ENCODE measurements at places on chromosomes 5 and 9.

DNA sequence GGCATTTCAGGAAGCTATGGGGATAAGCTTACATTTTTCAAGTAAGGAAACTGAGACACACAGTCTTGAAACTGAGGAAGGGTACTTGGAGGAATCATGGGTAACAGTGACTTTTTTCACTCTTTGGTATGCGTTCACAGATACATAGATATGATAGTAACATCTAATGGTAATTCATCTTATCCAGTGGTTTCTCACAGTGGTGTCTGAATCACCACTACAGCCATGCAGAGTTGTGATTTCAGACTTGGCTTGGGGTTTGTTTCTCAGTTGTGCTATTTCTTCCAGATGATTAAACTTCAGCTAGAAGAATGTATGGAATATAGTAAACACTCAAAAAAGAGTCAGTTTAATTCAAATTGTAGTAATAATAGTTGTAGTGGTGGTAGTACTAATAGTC lies 239.1 kb upstream of the NUDT12 start:
- no peak for DNase-seq

DNA sequence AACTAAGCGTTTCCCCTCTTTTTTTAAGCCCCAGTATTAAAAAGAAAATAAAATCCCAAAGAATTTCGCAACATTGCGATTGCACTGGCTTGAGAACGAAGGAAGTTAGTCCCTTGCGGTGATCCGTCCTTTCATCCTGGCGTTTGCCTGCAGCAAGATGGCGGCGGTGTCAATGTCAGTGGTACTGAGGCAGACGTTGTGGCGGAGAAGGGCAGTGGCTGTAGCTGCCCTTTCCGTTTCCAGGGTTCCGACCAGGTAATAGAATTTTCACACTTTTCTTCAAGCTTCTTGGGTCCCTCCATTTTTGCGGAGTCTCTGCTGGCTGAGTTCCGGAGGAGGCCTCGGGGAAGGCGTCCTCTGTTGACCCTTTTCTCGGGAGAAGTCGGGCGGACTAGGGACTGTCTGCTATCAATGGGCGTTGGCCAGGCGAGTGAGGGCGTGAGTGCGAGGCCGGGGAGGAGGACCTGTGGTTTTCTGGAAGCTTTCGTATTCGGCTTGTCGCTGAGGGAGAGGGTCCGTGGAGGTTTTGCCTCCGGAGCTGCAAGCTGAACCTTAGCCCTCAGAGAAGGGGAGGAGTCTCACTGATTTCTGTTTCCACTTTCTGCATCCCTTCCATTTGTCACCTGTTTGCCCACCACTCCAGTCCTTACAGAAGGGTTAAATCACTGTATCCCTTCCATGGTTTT lies at the start of gene NDUFS4:
TSS of gene NDUFS4 (plus strand) at position 134 of the 686 bp plus-strand sequence. CDS start at position 158, 24 bp downstream.
- peak; percentile 92 for DNase-seq

- DNase-seq = no peak
These were observed 119.7 kb upstream of the RUSC2 start for GRCh38 chr9:35370241-35370640.

GRCh38 chr5:176542135-176542595 lies 5.0 kb upstream of the RNF44 start:
- DNase-seq = no peak

DNA sequence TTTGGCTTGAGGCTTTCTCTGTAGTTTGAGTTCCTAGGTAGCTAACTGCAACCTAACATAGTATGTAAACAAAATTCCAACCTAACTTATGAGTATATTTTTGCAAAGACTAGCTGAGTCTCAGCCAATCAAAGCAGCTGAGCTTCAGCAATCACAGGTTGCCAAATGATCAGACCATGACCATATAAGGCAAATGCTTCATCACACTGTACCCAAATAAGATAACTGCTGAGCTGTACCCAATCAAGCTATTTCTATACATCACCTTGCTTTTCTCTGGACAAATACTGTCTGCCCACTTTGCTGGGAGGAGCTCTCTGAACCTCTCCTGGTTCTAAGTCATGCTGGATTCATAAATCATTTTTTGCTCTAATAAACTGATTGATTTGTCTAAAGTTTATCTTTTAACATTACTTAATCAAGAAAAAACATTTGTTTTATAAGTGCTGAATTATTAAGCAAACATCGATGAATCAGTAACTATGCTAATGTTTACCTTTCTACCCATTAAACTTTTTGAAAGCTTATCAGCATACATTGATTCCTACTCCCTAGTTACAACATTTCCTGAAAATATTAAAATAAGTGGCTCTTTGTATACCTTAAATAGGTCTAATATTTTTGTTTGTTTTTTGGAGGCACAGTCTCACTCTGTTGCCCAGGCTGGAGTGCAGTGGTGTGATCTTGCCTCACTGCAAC lies 129.7 kb upstream of the PCA3 start:
- DNase-seq = no peak

- DNase-seq = peak; percentile 48
These were observed 147.2 kb downstream of the C9orf50 start for GRCh38 chr9:129473523-129474244.

DNA sequence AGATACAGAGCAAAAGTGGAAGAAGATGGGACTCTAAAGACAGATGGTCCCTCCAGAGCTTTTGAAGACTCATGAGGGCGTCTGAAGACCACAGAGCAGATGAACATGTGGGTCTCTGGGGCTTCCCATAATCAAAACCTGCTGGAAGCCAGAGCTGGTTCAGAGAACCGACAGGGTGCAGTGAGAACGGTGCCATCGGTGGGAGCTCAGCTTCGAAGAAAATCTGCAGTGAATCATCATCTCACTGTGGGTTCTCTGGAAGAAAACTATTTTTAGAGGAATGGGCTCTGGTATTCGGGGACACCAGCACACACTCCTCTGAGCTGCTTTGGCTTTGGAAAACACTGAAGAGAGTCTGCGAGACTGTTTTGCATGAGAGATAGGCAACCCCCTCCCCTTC lies 222.4 kb upstream of the PANK3 start:
- no peak for DNase-seq

DNA sequence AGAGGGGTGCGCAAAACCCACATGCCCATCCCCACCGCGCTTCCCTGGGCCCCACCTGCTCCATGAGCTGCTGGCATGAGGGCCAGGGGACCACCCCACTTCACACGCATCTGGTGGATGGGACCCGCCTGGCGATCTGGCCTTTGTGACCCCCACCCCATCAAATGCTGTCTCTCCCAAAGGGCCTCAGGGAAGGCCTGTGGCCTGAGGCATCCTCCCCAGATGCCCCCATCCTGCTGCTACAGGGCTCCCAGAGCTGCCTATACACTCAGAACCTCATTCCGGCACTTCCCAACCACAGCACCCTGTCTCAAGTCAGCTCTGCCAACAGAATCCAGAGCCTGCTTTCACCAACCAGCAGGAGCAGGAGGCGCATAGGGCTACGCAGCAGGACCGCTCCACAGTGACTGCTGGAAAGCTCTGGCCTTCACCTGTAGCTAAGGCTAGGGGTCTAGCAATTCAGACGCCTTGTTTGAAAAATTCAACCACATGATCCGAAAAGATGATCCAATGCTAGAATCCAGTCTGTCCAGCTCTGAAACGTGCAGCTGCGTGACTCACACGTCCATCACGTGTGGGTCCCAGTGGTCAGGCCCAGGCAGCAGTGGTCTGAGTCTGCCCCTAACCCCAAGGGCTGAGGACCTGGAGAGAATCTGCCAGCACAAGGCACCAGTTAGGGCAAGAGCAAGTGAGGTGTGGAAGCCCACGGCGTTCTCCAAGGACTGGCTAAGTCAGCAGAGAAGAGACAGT lies 1.4 kb upstream of the SNAPC4 start:
- DNase-seq = peak; percentile 59

DNA sequence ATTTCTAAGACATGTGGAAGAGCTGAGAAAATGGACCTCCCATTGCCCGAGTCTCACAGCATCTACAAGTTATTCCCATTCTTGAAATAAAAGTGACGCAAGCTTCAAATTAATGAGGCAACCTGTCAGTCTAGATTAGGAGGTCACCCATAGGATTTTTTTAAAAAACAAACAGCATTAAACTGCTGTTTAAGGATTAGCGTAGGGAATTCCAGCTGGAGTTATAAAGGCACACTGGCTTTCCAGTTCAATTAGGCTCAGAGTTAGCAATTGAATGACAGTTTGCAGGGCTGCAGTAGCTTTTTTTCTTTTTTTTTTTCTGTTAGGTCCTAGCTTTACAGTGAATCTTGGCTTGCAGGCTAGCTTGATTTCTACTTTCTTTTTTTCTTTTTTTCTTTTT lies 16.2 kb downstream of the PRKACG start:
- no peak for DNase-seq

DNA sequence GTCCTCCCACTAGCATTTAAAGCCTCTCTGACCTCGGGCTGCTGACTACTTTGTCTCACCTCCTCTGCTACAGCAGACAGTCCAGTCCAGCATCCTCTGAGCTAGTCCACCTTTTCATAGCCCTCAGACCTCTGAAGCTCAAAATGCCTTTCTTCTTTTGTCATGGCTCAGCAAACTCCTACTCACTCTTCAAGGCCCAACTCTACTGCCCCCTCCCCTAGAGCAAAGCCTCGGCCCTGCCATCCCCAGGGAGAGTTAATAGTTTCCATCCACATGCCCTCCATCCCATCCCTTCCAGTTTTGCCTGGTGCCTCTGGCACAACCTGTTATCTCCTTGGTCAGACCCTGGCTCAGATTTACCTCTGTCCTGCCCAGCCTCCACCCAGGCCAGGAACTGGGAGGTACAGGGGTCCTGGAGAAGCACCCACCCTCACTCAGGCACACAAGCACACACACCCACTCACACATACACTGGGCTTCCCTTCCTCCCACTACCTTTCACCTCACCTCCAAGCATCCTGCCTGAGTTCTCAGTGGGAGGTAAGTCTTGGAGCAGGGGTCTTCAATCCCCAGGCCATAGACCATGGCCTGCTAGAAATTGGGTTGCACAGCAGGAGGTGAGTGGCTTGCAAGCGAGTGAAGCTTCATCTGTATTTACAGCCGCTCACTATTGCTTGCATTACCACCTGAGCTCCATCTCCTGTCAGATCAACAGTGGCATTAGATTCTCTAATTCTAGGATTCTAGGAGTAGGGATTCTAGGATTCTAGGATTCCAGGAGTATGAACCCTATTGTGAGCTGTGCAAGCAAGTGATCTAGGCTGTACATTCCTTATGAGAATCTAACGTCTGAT lies 18.1 kb downstream of the PDLIM4 start:
- DNase-seq = no peak

- no peak for DNase-seq
These were observed 38.7 kb downstream of the KCTD16 start for GRCh38 chr5:144209361-144209760.

GRCh38 chr5:142866563-142867275 lies 96.5 kb downstream of the ARHGAP26 start:
- peak; percentile 79 for DNase-seq

Measured in ELR (cell line).